ENCODE measurements at places on chromosomes 11 and 22.

DNA sequence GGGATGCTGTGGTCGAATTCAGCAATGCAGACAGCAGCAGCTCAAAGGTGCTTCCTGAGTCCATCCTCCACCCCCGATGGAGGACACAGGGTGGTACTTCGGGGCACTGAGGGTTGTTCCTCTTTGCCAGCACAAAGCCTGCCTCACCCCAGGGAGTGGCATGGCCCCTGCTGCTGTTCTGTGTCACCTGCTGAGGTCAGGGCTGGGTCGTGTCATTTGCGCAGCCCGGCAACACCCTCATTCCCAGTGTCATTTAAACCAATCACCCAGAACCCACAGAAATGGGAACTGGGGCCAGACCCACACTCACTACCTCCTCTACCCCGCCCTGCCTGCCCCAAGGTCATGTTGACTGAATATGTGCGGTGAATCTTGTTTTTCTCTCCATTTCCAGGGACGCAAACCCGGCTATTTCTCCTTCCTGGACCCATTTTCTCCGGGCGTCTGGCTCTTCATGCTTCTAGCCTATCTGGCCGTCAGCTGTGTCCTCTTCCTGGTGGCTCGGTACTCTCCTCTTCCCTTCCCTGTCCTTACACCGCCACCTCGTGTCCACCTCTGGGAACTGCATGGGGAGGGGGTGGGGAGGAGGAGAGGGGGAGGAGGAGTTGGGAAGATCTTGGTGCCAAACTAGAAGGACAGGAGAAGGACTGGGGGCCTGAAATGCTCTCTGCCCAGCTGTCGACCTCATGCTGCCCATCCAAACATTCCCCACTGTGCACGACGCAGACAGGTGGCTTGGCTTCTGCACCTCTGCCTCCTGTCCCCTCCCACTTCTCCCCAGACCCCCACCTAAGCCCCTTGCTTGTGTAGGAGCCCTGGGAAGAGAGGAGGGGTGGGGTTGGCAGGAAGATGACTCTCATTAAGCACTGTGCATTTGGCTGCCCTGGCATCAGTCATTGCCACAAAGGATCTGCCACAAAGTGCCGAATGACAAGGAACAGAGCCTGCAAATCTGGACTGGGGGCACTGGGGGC, 71.2 kb upstream of the TBCEL start:
- peak; percentile 28 for DNase-seq

DNA sequence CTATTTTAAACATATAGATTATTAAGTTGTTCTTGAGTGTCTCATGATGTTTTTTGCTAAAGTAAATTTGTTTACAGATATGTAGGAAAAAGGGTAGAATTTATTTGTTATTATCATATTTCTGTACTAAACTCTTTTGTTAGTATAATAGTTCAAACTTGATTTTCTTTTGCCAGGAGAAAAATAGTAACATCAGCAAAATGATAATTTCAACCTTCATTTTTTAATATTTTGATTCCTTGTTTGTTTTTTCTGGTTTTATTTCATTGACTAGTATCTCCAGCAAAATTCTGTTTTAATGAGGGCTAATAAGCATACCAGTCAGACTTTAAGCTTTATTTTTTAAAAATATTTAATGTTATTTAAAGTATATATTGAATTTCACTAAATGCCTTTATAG, 4.0 kb downstream of the OR1S1 start:
- no peak for DNase-seq

GRCh38 chr22:17359501-17359900, 9.8 kb upstream of the CECR2 start:
- DNase-seq: no peak

GRCh38 chr11:2317354-2318050, 15.7 kb downstream of the TSPAN32 start:
- no peak for DNase-seq

- DNase-seq: no peak
These were observed 995.1 kb downstream of the BRD1 start for GRCh38 chr22:48832592-48832991.

- DNase-seq: no peak
These were observed 368.5 kb downstream of the INSC start for GRCh38 chr11:15483205-15483604.

- no peak for DNase-seq
These were observed 245.9 kb upstream of the FAT3 start for GRCh38 chr11:91978747-91979146.

- no peak for DNase-seq
These were observed 9.4 kb downstream of the DGCR8 start for GRCh38 chr22:20089226-20089976.

- no peak for DNase-seq
These were observed 30.3 kb upstream of the SIK2 start for GRCh38 chr11:111571829-111572501.

- no peak for DNase-seq
These were observed 6.6 kb downstream of the NEAT1 start for GRCh38 chr11:65429068-65429681.

DNA sequence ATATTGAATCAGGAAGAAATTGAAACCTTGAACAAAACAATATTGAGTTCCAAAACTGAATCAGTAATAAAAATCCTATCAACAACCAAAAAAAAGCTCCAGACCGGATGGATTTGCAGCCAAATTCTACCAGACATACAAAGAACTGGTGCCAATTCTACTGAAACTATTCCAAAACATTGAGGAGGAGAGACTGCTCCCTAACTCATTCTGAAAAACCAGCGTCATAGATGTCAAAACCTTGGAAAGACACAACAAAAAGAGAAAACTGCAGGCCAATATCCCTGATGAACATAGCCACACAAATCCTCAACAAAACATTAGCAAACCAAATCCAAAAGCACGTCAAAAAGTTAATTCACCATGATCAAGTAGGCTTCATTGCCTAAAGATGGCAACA, 353.8 kb downstream of the TMEM135 start:
- DNase-seq: no peak

DNA sequence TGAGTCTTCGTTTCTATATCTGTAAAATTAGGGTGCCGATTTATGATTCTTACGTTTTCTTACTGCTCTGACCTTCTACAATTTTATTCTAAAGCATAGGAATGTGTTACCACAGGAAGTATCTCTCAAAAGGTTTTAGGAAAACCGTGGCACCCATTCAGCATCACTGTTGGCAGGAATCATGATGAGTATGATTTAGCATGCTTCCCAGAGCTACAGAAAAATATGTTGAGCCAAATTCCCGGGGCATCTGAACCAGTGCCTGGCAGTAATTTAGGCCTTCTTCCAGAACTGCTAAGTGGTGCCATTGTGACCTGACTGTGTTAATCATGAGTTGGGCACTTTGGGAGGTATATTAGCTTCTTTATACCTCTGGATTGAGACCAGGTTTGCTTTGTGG, 605.0 kb upstream of the RAG2 start:
- no peak for DNase-seq

GRCh38 chr22:37880668-37881440, 25.2 kb upstream of the MICALL1 start:
- DNase-seq: no peak

GRCh38 chr22:22201185-22201929, 43.2 kb upstream of the VPREB1 start:
- no peak for DNase-seq

- no peak for DNase-seq
These were observed 2.6 kb downstream of the MARK2 start for GRCh38 chr11:63841554-63841953.

GRCh38 chr11:132520199-132520598, 1012.1 kb downstream of the OPCML start:
- DNase-seq: no peak

GRCh38 chr11:75440960-75441803, 8.2 kb upstream of the KLHL35 start:
- DNase-seq: no peak

GRCh38 chr11:22711071-22711770, 44.8 kb downstream of the GAS2 start:
- DNase-seq: no peak

DNA sequence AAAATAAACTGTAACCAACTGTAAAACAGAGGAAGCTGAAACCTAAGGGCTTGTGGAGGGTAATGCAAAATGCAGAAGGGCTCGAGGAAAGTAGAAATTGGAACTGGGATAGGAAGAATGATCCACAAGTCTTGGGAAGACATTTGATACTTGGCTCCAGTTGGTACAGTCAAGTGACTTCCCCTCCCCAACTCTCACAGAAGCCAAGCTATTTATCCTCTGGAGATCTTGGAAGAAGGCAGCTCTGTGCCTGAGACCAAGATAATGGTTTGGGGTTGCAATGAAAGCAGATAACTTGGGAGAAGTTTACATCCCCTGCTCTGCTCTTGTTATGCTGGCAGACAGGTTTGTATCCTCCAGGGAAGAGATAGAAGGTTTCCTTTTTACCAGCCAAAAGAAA, 198.9 kb upstream of the ZC3H12C start:
- no peak for DNase-seq

DNA sequence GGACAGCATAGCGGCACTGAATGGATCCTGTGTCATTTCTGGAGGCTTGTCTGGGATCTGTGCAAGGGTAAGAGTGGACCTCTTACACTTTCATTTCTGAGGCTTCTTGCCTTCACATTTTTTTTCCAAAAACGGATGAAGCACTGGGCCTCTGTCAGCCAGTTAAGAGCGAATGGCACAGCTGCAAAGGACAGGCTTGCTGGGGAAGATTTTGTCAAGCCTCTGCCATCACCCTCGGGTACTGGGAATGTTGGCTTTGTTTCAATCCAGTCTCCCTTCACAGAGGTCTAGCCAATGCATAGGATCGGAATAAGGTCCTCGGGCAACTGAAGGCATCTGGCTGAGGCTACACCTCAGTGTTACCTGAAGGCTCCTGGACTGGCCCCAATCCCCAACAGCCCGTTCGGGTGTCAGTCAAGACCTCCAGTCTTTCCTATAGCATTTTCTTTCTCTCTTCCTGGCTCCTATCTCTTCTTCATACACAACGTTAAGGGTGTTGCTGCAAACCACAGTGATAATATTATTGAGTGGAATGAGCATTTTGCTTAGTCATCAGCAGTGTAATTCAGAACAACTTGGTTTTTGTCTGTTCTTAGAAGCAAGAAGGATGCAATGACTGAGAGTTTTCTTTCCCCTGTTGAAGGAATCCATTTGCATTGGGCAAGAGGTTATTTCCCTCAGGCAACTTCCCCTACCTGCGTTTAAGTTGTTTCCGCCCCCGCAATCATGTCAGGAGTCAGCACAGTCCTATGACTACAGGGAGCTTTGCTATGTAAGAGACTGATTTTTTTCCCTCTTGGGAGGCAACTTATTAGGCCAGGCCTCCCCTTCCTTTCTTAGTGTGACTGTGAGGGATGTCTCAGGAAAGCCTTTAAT, 22.8 kb downstream of the NPAT start:
- peak; percentile 60 for DNase-seq

- no peak for DNase-seq
These were observed 77.9 kb downstream of the KCNQ1OT1 start for GRCh38 chr11:2621894-2622293.

DNA sequence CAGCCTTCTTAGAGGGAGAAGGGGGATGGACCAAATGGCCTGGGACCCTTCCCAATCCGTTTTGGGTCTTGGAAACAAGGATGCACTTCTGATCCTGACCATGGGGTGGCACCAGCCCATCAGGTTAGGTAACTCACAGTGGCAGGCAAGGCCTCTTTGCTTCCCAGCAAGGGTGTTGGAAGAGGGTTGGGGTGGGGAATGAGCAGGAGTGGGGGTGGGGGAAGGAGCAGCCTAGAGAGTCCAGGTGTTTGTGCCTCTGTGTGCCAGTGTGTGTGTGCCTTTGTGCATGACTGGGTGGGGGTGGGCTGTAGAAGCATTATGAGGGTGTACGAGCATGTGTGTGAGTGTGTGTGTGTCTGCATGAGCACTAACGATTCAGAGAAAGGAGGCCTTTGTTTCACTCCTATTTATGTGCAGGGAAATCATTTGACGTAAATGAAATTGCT, 213.1 kb downstream of the INSC start:
- DNase-seq: no peak

- DNase-seq: no peak
These were observed 12.2 kb downstream of the FAR1 start for GRCh38 chr11:13680501-13681264.

- DNase-seq: no peak
These were observed 3.3 kb downstream of the A4GALT start for GRCh38 chr22:42717197-42717928.

DNA sequence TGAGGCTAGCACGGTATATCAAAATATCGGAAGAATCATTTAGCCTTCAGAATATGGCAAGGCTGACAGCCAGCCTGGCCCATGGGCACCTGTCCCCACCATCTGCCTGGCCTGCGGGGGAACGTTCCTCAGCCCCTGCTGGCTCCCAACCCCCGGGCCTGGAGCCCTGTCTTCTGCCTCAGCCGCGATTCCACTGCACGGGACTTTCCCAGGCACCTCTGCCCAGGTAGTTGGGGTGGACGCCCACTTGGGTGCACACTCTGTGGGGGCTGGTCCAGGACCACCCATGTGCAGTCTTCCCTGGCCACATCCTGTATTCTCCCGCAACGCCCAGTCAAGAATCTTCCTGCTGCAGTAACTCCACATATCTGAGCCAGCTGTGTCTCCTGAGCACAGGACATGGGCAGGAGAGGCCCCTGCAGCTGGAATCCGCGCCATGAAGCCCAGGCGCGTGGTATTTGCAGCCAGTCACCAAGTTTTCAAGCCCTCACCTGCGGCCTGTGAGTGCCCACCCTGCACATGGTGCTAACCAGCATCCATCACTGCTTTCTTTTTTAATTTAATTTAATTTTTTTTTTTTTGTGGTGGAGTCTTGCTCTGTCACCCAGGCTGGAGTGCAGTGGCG, 77.9 kb downstream of the KCNQ1 start:
- no peak for DNase-seq
